Ecto neural progenitor cell (in vitro differentiated cells): ENCODE measurements at places on chromosomes 13 and 19.

DNA sequence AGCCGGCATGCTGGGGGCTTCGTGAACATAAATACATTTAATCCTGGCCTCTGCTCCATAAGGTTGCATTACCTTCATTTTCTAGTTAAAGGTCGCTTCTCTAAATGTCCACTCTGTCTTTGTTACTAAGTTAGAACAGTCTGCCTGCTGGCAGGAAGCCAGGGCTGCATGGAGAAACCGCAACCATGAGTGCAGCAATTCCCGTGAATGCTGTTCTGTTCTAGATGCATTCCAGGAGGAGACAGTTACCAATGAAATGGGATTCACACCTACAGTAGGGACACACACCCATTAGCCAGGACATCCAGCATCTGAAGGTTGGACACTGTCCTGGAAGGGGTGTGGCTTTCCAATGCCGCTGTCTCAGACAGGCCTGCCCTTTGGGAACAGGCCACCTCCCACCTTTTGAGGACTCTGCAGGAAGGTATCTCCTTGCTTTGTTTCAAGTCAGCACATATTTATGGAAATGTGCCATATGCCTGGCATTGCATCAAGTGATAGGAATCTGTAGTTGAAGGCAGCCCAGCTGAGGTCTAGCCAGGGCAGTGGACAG lies 129.7 kb downstream of the SLC7A1 start:
- no peak for DNase-seq

DNA sequence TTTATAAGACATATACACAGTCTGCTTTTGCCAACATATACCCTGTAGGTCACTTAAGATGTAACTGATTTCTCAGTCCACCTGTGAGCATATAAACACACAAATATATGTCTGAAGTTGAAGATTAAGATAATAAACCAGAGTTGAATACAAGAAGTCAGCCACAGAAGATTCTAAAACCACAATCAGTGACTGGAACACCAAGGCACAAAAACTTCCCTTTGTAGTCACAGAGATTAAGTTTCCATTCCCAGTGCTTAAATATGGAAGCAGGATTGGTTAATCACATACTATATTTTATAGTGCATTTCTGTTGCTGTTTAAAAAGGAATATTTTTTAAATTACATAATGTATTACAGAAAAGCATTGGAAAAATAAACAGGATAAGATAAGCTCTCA lies 39.9 kb downstream of the MTMR6 start:
- no peak for DNase-seq

DNA sequence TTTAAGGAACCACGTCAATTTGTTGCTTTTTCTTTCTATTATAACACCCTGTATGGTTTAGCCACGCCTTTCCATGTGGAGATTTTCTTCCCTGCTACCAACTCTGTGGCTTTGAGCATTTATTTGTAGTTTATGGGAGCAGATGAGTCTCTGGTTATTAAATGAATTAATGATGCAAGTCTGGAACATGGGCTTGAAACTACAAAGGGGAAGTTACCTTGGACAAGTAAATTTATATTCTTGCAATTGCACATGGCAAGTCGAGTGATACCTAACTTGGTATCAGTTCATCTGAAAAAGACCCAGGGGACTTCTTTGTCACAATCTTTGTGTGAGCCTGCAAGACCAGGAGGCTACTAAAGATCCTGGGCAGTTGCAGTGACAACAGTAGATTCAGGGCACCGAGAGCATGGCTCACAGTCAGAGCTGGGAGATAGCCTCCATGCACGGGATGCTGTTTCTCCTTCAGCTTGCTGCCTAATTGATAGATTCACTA lies 24.4 kb downstream of the B3GLCT start:
- DNase-seq, result no peak

DNA sequence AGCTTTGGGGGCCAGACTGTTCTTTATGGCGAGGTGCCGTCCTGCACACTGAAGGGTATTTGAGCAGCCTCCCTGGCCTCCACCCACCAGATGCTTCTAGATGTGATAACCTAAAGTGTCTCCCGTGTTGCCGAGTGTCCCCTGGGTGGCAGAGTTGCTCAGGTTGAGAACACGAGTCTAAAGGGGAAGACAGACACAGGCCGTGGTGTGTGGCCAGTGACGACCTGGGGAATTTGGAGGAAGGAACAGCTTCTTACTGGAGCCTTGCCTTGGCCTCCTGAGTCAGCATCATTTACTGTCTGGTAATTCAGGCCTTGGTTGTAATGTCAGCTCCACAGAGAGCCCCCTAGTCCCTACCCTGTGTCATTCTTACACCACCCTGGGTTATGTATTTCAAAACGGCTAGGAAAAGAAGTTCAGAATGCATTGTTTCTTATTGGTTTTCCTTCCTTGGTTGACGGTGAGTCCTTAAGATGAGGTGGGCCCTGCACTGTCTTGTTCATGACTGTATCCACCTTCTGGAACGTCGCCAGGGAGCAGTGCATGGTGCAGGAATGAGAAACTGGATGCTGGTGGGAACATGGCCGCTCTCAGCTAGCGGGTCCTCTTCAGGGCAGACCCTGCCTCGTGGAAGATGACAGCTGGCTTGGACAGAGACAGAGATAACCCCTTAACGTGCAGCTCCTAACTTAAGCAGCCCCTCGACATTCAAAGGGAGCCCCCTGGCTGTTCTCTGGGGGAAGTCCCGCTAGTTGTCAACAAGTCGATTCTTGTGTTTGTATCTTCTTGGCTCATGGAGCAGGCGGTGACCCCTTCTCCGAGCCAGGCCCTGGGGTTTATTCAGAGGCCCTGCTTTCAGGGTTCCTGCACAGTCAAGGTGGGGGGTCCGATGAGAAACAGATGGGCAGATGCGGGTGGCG lies 7.2 kb downstream of the SIN3B start:
- DNase-seq, result no peak

- DNase-seq, result no peak
These were observed 2.6 kb upstream of the PEPD start for GRCh38 chr19:33524024-33524664.

GRCh38 chr19:19758164-19758563 lies 25.3 kb upstream of the ZNF14 start:
- DNase-seq, result no peak

- DNase-seq, result no peak
These were observed 11.5 kb downstream of the CIB3 start for GRCh38 chr19:16161840-16162239.

DNA sequence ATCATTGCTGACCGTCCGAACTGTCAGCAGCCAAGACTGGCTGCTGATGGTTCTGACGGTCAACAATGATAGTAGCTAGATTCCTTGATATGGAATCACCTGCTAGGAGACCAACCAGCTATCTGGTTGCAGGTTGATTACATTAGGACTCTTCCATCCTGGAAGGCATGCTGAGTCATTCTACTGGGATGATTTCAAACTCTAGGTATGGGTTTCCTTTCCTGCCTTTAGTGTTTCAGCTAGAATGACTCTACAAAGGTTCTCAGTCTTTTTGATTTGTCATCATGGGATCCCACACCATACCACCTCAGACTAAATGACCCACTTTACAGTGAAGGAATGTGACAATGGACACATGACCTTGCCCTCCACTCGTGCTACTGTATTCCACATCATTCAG lies 138.1 kb upstream of the KL start:
- no peak for DNase-seq

- no peak for DNase-seq
These were observed 25.3 kb downstream of the B3GLCT start for GRCh38 chr13:31224963-31225559.

DNA sequence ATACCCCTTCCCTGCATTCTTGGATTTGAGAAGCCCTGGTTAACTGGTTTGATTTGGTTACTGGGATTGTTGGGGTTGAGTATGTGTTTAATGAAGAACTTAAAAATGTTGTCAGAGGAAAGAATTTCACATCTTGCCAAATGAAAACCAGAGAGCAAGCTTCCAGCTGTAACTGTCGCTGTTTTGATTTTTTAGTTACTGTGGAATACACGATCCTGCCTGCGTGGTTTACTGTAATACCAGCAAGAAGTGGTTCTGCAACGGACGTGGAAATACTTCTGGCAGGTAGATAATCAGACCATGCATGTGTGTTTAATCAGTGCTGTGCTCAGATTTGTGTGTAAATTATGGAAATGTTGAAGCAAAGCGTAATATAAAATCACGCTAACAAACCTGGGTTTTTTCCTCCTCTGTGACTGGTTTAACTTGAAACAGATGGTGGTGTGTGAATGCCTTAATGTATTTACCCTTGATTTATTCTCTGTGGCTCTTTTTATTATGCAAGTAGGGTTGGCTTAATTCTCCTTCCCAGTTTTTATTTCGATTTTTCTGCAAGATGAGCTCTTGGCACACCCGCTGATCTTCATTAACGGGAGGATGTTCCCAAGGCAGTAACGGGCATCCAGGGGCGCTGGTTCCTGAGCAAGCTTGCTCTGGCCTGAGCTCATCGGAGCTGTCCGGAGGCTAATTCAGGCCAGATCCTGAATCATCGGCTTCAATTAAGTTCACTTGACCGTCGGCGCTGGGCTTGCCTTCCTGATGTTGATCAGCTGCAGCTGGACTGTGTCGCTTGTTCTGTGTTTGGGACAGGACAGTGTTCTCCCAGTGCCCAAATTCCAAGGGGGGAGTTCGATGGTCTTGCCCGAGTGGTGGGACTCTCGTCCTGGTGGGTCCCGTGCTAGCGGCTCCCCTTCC lies 16.0 kb downstream of the UPF1 start:
- DNase-seq, result no peak
